Lung (tissue), 17 donors: ENCODE measurements at places on chromosomes 11 and 22.
A peak's percentile ranks its signal among the peaks of the same experiment; 100 is the strongest.

- DNase-seq, result no peak
Measured at GRCh38 chr11:112195951-112196351, 20.6 kb downstream of the BCO2 start.

DNA sequence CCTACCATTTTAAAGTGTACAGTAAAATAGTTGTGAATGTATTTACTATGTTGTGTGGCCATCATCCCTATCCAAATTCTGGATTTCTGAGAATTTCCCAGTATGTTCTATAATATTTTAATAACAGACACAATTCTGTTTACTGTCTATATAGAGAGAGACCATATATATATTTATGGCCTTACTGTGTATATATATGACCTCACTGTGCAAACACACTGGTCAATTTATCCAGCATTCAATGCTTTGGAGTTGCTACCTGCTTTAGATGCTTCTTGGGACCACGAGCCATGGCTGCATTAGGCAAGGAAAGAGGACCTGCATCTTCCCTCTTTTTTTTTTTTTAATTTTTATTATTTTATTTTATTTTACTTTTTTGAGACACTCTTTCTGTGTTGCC is 40.2 kb downstream of the SWAP70 start:
- no peak for DNase-seq

GRCh38 chr11:43197379-43197778 is 114.4 kb upstream of the API5 start:
- DNase-seq, result no peak

GRCh38 chr11:3165152-3165705 is at the start of gene OSBPL5:
Gene OSBPL5, minus strand, starts transcription at chr11:3165310. Its CDS starts 36,162 bp downstream, at chr11:3129148.
- DNase-seq, result peak; percentile 81

- DNase-seq, result peak; percentile 93
Measured at GRCh38 chr11:11978792-11979487, 29.5 kb downstream of the DKK3 start.

DNA sequence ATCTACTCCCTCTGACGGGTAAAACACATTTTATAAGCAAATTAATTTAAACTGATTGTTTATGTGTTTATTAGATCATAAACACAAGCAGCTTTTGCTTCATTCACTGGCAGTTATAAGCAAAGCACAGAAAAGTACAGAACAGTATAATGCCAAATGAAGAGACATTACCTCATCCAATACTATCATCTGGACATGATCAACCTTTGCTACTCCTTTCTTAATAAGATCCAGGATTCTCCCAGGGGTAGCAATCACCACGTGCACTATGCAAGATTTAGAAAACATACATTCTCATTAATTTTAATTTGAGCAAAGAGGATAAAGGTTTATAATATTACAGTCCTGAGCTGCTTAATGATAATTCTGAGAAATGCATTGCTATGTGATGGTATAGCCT is 27.9 kb downstream of the DDX6 start:
- DNase-seq, result no peak
